NCI-H1092 (cell line): ENCODE measurements at places on chromosomes 16 and 17.

DNA sequence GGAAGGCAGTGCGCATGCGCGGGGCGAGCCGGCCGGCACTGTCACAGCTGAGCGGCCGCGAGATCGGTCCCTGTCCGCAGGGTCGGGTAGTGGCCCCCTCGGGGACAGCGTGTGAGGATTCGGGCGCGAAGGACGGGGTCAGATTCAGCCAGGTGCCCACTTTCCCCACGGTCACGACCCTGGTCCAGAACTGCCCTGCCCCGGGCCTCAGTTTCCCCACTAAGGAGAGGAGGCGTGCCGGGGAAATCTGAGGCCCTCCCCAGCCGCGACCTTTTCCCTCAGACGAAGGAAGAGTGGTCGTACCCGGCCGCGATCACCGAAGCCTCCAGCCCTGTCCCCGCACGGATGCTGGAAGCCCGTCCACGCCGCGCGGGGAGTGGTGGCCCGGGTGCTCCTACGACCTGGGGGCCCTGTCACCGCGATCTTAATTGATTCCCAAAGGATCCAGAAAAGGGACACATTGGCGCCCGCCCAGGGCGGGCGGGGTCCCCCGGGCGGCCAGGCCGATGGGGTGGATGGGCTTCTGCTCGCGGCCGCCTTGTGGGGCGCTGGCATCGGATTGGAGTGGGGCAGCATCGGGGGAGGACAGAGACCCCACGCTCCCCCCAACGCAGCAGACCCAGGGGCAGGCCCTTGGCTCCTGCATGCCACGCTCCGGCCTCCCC is 57.7 kb downstream of the SRL start:
- no peak for DNase-seq

- DNase-seq = no peak
These were observed 4.8 kb downstream of the P2RX1 start for GRCh38 chr17:3911271-3912053.

GRCh38 chr17:12489325-12489724 is 176.4 kb upstream of the MYOCD start:
- DNase-seq = no peak

GRCh38 chr16:3038256-3038655 is 1.5 kb upstream of the BICDL2 start:
- no peak for DNase-seq

DNA sequence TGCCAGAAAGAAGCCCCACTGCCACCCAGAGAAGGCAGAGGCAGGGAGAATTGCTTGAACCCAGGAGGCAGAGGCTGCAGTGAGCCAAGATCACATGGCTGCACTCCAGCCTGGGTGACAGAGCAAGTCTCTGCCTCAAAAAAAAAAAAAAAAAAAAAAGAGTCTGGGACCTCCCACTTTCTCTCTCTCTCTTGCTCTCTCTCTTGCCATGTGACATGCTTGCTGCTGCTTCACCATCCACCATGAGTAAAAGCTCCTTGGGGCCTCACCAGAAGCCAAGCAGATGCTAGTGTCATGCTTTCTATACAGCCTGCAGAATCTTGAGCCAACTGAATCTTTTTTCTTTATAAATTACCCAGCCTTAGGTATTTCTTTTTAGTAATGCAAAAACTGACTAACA is 21.5 kb upstream of the SRSF1 start:
- no peak for DNase-seq

DNA sequence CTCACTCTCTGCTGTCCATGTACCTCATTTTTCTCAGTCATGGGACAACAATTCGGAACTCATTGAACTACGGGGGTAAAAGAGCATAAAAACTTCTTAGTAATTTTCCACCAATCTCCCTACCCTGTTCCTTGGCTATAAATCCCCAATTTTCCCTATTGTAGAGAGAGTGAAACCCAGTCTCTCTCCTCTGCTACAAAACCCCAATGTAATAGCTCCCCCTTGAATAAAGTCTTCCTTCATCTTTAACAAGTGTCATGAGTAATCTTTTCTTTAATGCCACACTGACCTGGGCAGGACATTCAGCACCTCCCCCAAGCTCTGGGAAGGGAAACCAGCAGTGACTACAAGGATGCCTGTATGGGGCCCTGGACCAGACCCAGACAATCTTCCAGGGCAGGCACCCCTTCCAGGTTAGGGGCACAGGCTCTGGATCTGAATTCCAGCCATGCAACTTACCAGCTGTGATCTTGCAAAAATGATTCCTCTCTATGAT is 10.2 kb upstream of the EIF1 start:
- no peak for DNase-seq

- DNase-seq = peak; percentile 82
These were observed 647 bp downstream of the UNK start for GRCh38 chr17:75785016-75785890.

- DNase-seq = no peak
These were observed 825 bp downstream of the HASPIN start for GRCh38 chr17:3724378-3725077.

DNA sequence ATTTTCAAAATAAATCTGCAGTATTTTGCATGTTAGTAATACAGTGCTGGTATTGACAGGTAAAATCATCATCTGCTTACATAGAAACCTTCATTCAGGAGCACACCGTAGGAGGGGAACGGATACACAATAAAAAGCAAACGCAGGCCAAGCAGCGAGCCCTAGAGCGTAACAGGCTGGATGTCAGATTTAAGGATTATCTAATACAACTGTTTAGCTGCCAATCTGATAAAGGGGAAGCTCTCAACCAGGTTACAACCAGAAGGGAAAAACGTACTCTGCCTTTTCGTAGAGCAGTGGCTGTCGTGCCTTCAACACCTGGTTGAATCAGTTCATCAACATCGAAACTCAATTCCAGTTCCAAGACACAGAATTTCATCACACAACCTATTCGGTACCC is 16.4 kb upstream of the CUEDC1 start:
- DNase-seq = no peak

DNA sequence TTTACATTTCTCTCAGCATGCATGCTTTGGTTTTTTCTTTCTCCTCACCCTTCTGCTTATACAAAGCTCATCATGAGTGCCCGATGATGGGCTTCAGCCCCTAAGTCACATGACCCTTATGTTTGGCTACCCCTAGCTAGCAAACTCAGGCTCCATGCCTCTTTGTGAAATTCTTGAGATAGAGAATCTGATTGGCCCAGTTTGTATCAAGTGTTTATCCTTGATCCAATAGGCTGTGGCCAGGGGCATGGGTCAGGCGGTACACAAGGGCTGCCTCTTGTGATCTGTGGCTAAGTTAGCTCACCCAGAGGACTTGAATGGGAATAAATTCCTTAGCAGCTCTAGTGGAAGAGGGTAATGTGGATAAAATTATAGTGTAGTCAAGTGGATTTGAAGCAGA is 11.5 kb upstream of the TOX3 start:
- DNase-seq = no peak

GRCh38 chr17:18015593-18015992 is 23.4 kb downstream of the ATPAF2 start:
- no peak for DNase-seq

GRCh38 chr16:57903656-57904055 is 67.3 kb downstream of the CNGB1 start:
- DNase-seq = no peak

DNA sequence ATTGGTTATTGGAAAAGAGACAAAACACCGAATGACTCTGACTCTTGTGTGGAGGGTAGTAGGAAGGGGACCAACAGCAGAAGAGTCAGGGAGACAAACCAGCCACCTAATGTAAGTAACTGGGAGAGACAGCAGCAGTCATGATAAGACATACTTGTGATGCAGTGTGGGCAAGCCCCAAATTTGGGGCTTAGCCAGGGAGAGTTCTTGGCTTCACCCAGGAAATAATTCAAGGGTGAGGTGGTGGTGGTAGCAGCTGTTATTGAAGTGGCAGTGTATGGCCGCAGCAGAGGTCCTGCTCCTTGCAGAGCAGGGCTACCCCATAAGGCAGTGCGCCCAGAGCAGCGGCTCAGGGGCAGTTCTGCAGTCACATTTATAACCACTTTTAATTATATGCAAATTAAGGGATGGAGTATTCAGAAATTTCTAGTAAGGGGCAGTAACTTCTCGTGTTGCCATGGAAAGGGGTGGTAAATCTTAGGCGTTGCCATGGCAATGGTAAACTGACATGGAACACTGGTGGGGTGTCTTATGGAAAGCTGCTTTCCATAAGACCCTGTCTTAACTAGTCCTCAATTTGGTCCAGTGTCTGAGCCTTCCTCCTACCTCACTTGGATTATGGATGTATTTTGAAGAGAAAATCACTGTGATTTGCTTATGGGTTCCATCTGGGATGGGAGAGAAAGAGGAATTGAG is 317.1 kb downstream of the PHKB start:
- DNase-seq = no peak

- no peak for DNase-seq
These were observed 18.8 kb downstream of the MAP1LC3B start for GRCh38 chr16:87410968-87411367.
